Stimulated activated CD8-positive, alpha-beta memory T cell treated with anti-CD3 and anti-CD28 coated beads, Interleukin-4, amount 100 ng/mL, for 1 hour (primary cell): ENCODE measurements at places on chromosomes 1 and 21.

GRCh38 chr1:33960188-33960895 lies 96.5 kb downstream of the HMGB4 start:
- no peak for DNase-seq

GRCh38 chr1:219202567-219202966 lies 28.9 kb downstream of the LYPLAL1 start:
- DNase-seq: no peak

DNA sequence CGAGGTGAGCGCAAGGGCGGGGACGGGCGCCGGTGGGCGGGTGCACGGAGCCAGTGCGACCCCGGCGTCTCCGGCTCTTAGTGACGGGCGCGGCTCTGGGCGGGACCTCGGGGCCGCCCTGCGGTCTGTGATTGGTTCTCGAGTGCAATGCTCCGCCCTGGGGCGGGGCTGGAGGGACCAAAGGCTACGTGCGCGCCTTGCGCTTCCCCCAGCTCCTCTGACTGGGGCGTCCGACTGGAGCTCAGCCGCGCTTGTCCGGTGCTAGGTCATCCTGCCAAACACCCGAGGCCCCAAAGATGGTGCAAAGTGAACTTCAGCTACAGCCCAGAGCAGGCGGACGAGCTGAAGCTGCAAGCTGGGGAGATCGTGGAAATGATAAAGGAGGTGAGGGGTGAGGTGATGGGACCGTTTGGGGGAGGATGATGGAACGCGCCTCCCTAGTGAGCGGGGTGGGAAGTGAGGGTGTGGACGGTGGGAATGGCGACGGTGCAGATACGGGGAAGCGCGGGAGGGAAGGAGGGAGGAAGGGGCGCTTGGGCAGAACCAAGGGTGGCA lies 811 bp downstream of the SH3D21 start:
- peak; percentile 84 for DNase-seq

- peak; percentile 45 for DNase-seq
These were observed 11.3 kb upstream of the BMP8B start for GRCh38 chr1:39799770-39800470.
